Activated T-helper 1 cell treated with anti-CD3 and anti-CD28 coated beads, Interleukin-12 subunit alpha, Interleukin-12 subunit beta, Interleukin-2, Interleukin-4 antibody, amounts not matched to agents 30 ng/mL and 10 ng/mL and 1 ng/mL, durations not matched to agents 14 hours and 24 hours and 36 hours (primary cell): ENCODE measurements at places on chromosomes 5 and 9. TPM values are rescaled to one million over a fixed set of nuclear protein-coding genes. Genes with fewer than 3 reads are reported as not detected.

DNA sequence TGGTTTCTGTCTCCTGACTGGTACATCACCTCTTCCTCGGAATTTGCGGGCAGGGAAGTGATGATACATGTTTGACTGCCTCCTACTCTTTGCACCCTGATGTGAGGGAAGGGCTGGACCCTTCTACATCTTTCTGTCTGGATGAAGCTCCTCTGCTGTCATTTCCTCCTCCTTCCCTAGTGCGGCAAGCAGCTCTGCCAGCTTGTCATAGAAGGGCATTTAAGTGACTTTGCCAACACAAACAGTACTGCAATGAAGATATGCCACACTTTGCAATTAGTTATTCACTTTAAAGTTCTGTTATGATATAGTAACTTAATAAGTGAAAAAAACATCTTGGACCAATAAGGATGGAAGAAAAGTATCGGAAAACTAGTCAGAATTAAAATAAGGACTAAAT, 48.5 kb upstream of the ABL1 start:
- DNase-seq, result no peak

DNA sequence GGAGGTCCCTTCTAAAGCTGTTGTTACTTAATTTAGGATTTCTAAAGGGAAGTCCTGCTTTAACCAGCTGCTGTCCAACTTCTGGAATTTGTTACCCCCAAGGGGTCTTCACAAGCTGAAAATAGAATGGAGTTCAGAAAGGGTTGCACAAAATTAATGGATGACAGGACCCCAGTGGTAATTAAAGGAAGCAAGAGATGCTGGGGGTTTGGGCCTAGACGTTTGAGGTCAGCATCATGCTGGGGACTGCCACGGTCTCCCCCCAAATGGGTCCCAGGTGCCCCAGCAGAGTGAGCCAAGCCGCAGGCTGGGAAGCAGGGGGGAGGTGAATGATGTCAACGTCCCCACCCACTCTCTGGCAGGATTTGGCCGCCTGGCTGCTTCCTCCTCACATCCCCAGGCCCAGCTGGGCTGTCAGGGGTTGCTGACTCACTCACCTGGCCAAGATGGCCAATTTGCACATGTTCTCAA, 97.5 kb upstream of the ARAP3 start:
- H3K27ac ChIP-seq, result no peak overlapping the region
- no peak for DNase-seq
- peaks cover 7% of the 10 kb centered on the region for H3K27me3 ChIP-seq
- H3K36me3 ChIP-seq, result no peaks in the 10 kb centered on the region

DNA sequence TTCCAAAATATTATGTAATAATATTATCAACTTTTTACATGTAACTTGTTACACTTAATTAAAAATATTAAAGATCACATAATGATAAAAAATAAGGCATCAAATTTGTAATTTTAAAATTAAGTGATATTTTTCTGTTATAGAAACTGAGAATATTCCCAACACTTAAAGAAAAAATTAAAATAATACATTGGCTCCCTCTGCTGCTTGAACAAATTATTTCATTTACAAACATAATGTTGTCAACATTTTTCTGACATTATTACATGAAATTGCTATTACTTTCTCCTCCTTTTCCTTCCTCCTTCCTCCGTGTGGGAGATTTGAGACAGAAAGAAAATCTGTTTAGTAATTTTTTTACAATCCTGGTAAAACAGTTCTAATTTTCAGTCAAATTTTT, 42.3 kb downstream of the RNF180 start:
- DNase-seq, result no peak
- no peak overlapping the region for H3K4me3 ChIP-seq
- H3K27ac ChIP-seq, result no peak overlapping the region
- H3K4me1 ChIP-seq, result no peaks in the 10 kb centered on the region
- no peaks in the 10 kb centered on the region for H3K36me3 ChIP-seq

- H3K27me3 ChIP-seq, result peaks cover 18% of the 10 kb centered on the region
- DNase-seq, result no peak
- no peaks in the 10 kb centered on the region for H3K4me1 ChIP-seq
- no peak overlapping the region for H3K27ac ChIP-seq
- no peak overlapping the region for H3K4me3 ChIP-seq
- no peaks in the 10 kb centered on the region for H3K36me3 ChIP-seq
Observed at GRCh38 chr9:113675475-113675941, 200.6 kb upstream of the ZNF618 start.

GRCh38 chr9:99621040-99621439, 200.6 kb upstream of the NR4A3 start:
- peaks cover 4% of the 10 kb centered on the region for H3K27me3 ChIP-seq
- no peak for DNase-seq
- H3K4me1 ChIP-seq, result no peaks in the 10 kb centered on the region
- H3K36me3 ChIP-seq, result no peaks in the 10 kb centered on the region

DNA sequence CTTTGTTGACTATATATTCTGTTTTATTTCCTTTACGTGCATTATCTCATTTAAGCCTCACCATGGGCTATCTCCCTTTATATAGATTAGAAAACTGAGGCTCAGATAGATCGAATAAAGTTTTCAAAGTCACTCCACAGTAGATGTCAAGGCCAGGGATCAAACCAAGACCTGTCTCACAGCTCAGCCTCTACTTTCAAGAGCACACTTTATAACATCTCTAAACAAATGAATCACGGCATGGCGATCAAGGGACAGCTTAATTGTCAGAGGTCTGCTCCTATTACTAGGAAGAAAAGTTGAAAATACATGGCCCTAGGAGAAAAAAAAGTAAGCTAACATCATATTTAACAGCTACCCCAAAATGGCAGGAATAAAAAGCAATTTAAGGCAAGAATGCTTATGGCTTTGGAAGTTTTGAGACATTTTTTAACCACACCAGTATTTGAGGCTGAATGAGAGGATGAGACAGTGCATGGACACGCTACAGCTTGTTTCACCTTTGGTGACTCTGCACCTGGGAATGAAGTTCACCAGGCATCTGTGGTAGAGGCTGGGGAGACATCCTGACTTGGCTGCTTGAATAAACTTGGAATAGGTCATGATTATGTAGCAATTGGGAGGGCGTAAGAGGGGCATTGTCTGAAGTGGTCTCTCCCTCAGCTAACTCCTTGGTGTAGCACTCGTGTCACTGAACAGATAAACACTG, 486.8 kb upstream of the WWC1 start:
- H3K36me3 ChIP-seq, result no peaks in the 10 kb centered on the region
- no peak overlapping the region for H3K27ac ChIP-seq
- no peaks in the 10 kb centered on the region for H3K27me3 ChIP-seq
- no peaks in the 10 kb centered on the region for H3K4me1 ChIP-seq

- H3K27me3 ChIP-seq, result peaks cover 19% of the 10 kb centered on the region
- no peak for DNase-seq
- no peaks in the 10 kb centered on the region for H3K4me1 ChIP-seq
Observed at GRCh38 chr9:133990366-133991213, 1.5 kb downstream of the VAV2 start.

- no peak overlapping the region for H3K4me3 ChIP-seq
- peak; percentile 16 for DNase-seq
- no peaks in the 10 kb centered on the region for H3K4me1 ChIP-seq
- no peak overlapping the region for H3K27ac ChIP-seq
- peaks cover 1% of the 10 kb centered on the region for H3K36me3 ChIP-seq
- peaks cover 8% of the 10 kb centered on the region for H3K27me3 ChIP-seq
Observed at GRCh38 chr9:96441798-96442445, 8.0 kb upstream of the HABP4 start.

DNA sequence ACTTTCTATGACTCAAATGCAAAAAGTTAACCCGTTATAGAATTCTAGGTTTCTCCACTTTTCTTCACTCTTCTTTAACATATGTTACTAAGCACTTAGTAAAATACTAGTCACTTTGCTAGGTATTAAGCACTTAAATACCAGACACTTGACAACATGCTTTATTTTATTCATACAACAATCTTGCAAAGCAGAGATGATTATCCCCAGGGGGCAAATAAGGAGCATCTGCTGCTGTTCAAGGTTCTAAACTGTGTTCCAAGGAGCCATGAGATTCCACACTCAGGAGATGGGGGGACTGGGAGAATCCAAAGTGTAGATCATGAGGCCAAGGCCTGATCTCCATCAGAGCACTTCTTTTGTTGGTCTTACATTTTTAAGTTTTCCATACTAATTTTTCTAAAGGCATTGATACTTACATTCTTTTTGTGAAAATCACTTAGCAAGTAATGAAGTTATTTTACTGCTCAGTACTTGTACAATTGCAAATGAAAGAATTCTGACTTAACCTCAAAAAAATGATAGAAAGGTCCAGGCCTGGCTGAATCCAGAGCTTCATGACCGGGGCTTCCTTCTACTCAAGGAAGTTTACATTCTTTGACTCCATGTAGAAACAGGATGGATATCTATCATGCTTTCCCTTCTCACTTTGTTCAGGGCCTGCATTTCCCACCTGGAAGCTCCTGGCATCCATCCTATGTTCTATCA, 504.4 kb upstream of the WWC1 start:
- H3K27ac ChIP-seq, result no peak overlapping the region
- H3K36me3 ChIP-seq, result no peaks in the 10 kb centered on the region
- DNase-seq, result no peak

DNA sequence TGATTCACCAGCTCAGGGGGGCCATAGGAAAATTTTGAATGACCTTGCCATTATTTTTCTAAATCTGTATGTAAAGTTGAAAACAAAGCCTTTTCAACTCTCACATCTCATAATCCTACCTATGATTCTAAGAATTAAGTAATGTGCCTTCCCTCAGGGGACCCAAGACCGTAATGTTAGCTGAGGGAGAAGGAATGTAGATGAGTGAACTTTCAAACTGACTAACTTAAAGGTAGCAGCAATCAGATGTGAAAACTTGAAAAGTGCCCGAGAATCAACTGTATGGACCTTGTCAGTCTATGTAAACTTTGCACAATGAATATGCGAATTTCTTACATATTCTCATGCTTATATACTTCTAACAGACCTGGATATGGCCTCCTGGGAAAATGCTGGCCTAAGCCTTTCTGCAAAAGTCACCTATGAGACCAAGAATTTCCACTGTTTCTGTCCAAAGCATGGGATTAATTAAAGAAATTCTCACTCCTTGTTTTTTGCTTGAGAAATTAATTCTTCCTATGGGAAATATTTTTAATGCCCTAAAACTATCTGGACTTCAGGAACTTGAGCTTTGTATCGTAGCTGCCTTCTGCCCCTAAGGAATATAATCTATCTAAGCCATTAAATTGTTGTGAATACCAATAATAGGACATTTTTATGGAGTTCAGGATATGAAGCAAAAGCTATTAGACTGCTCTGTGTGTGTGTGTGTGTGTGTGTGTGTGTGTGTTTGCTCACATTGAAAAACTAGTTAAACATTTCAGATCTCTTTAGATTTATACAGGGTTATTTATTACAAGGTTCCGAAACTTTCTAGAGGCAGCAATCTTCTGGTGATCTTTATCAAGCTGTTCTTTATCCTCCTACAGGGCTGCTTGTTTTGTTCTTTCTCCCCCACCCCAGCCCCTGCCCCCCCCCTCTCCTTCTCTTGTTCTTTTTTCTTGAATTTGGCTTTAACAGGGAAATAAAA, 169.1 kb upstream of the CLINT1 start:
- no peak overlapping the region for H3K4me3 ChIP-seq
- no peaks in the 10 kb centered on the region for H3K36me3 ChIP-seq
- no peaks in the 10 kb centered on the region for H3K4me1 ChIP-seq
- no peak for DNase-seq
- H3K27me3 ChIP-seq, result peaks cover 19% of the 10 kb centered on the region
- no peak overlapping the region for H3K27ac ChIP-seq

DNA sequence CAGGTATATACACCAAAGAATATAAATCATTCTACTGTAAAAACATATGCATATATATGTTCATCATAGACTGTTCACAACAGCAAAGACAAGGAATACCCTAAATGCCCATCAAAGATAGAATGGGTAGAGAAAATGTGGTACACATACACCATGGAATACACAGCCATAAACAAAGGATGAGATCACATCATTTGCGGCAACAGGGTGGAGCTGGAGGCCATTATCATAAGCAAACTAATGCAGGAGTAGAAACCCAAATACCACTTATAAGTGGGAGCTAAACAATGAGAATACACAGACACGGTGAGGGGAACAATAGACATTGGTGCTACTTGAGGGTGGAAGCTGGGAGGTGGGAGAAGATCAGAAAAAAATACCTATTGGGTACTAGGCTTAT, 117.6 kb downstream of the COX7C start:
- H3K4me1 ChIP-seq, result no peaks in the 10 kb centered on the region
- H3K27ac ChIP-seq, result no peak overlapping the region
- no peak overlapping the region for H3K4me3 ChIP-seq
- H3K36me3 ChIP-seq, result no peaks in the 10 kb centered on the region
- no peak for DNase-seq
- no peaks in the 10 kb centered on the region for H3K27me3 ChIP-seq

- no peaks in the 10 kb centered on the region for H3K4me1 ChIP-seq
- H3K27me3 ChIP-seq, result no peaks in the 10 kb centered on the region
- H3K27ac ChIP-seq, result no peak overlapping the region
- H3K4me3 ChIP-seq, result no peak overlapping the region
- no peaks in the 10 kb centered on the region for H3K36me3 ChIP-seq
Observed at GRCh38 chr5:111950660-111951059, 193.7 kb upstream of the NREP start.

GRCh38 chr9:127588740-127589506, 23.2 kb upstream of the STXBP1 start:
- H3K27ac ChIP-seq, result no peak overlapping the region
- peaks cover 19% of the 10 kb centered on the region for H3K27me3 ChIP-seq
- no peak for DNase-seq

- DNase-seq, result no peak
- no peaks in the 10 kb centered on the region for H3K4me1 ChIP-seq
- H3K27me3 ChIP-seq, result no peaks in the 10 kb centered on the region
- H3K36me3 ChIP-seq, result no peaks in the 10 kb centered on the region
- H3K4me3 ChIP-seq, result no peak overlapping the region
- H3K27ac ChIP-seq, result no peak overlapping the region
Observed at GRCh38 chr5:155514105-155514563, 500.6 kb downstream of the KIF4B start.

DNA sequence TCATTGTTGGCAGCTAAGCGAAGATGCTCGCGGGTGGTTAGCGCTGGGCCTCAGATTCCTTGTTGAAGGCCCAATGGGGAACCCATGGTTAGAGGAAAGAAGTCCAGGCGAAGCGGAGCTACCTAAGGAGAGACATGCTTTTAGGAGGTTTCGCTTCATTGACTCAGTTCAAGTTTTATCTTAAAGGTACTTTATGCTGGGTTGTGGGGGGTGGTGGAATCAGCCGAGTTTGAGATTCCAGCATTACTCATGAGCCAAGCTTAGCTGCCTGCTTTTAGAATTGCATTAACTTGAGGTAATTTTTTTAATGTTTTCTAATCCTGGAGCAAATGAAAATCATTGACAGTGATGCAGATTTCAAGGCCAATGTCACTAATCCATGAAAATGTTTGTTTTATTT, 16.1 kb downstream of the MEGF10 start:
- no peak overlapping the region for H3K27ac ChIP-seq
- H3K36me3 ChIP-seq, result no peaks in the 10 kb centered on the region
- H3K27me3 ChIP-seq, result peaks cover 13% of the 10 kb centered on the region
- DNase-seq, result no peak
- no peak overlapping the region for H3K4me3 ChIP-seq

The PCDHGA3 gene
- total RNA-seq, result 0.10 TPM in 1 of 2 replicates, not detected in the other

The IRX2 gene
- total RNA-seq, result not detected in 2 replicates

The TERT gene
- total RNA-seq, result 12.3 and 12.5 TPM in 2 replicates

The PCDH1 gene
- not detected in 2 replicates for total RNA-seq

The IFNA13 gene
- total RNA-seq, result not detected in 2 replicates

The TTLL11 gene
- 3.0 and 4.5 TPM in 2 replicates for total RNA-seq

The GMCL2 gene
- total RNA-seq, result not detected in 2 replicates
